ENCODE measurements at places on chromosomes 6 and 20.

GRCh38 chr6:159726918-159727716 lies at the start of gene WTAP:
Gene WTAP, plus strand, starts transcription at chr6:159727506. Its CDS starts 8,760 bp downstream, at chr6:159736266.
- DNase-seq, result peak; percentile 93

GRCh38 chr6:73569121-73569520 lies 48.3 kb upstream of the EEF1A1 start:
- DNase-seq, result no peak

DNA sequence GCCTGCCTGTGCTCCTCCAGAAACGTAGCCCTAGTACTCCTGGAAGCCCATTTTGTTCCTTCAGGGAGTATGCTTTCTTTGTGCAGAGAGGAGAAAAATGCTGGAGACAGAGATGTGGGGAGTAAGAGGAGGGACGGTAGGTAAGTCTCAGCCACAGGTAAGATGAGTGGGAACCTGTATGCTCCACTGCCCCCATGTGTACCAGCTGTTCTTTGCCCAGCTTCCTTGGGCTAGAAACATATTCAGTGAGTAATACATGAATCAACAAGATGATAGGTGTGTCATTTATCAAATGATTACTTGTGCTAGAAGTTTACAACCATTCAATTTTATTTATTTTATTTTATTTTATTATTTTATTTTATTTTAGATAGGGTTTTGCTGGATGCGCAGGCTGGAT lies 13.6 kb upstream of the CEP85L start:
- DNase-seq, result no peak

- no peak for DNase-seq
Measured at GRCh38 chr20:57688295-57688694, 21.5 kb downstream of the PMEPA1 start.

- no peak for DNase-seq
Measured at GRCh38 chr6:113018351-113019151, 671.4 kb downstream of the RFPL4B start.

DNA sequence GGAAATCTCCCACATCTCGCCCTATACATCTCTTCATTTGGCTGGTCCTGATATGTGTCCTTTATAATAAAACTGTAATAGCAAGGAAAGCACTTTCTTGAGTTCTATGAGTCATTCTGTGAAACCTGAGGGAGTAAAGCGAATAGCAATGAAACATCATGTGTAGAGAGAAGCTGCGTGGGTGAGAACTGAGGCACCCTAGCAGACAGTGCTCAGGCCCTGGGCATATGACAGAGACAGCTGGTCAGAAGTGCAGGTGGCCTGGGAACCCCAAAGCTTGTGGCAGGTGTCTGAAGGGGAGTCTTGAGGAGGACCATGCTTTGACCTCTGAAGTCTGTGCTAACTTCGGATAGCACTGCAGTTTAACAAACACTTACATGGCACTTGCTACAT lies 1.3 kb upstream of the BLOC1S5 start:
- DNase-seq, result no peak
